ENCODE measurements at places on chromosomes 12 and 14.

GRCh38 chr14:104134061-104134965 lies 4.1 kb upstream of the KIF26A start:
- no peak for DNase-seq

- no peak for DNase-seq
Observed at GRCh38 chr14:68127166-68127565, 307.6 kb downstream of the RAD51B start.

GRCh38 chr12:68229956-68230355 lies 4.3 kb upstream of the IL26 start:
- DNase-seq = no peak

GRCh38 chr12:116662612-116663144 lies 75.2 kb downstream of the SPRING1 start:
- no peak for DNase-seq

- no peak for DNase-seq
Observed at GRCh38 chr14:74945261-74945851, 10.0 kb downstream of the PGF start.

- no peak for DNase-seq
Observed at GRCh38 chr12:25308756-25309155, 58.0 kb upstream of the KRAS start.
